CD4-positive, alpha-beta T cell treated with Interleukin-6 for 4 hours (primary cell): ENCODE measurements at places on chromosomes 16 and 17.

DNA sequence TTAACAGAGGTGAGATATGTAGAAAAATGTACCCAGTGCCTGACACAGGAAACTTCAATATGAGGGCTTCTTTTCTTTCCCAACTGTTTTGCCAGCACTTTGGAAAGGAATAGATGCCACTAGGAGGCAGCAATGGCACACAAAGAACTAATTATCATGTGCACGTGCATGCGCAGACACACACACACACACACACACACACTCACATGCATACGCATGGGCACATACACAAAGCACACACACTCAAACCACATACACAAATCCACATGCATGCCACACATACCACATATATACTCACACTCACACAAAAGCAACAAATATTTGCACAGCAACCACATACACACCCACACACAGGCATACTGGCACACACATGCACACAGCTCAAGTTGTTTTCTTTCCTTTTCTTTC lies 8.8 kb upstream of the CEP112 start:
- peak; percentile 68 for DNase-seq

GRCh38 chr17:77205396-77206125 lies 64.8 kb downstream of the SEC14L1 start:
- DNase-seq: no peak

DNA sequence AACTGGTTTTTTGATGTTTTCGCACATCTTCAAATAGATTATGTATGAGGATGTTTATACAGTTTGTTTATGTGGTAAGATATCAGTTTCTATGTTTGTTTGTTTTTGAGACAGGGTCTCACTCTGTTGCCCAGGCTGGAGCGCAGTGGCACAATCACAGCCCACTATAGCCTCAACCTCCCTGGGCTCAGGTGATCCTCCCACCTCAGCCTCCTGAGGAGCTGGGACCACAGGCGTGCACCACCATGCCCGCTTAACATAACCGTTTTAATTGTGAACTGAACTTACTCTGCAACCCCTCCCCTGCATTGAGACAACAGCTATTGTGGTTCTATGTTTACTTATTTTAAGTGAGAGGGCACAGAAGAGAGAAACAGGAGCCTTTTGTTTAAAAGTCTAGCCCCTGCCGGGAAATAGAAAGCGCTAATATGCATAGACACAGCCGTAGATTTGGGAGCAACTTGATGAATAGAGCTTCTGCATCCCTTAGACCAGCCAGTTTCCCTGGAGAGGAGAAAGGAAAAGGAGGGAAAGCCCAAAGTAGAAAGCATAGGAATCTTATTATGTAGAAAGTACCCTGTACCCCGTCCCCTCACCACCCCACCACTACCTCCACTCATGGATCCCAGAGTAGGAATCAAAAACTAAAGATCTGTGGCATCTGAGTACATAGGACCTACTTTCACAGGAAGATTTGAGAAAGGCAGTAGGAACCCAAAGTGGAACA lies 19.6 kb upstream of the APPBP2 start:
- no peak for DNase-seq

GRCh38 chr16:75108792-75109731 lies 7.5 kb downstream of the LDHD start:
- DNase-seq: peak; percentile 90

- DNase-seq: peak; percentile 68
These were observed 4.4 kb upstream of the HIC1 start for GRCh38 chr17:2050300-2051060.

DNA sequence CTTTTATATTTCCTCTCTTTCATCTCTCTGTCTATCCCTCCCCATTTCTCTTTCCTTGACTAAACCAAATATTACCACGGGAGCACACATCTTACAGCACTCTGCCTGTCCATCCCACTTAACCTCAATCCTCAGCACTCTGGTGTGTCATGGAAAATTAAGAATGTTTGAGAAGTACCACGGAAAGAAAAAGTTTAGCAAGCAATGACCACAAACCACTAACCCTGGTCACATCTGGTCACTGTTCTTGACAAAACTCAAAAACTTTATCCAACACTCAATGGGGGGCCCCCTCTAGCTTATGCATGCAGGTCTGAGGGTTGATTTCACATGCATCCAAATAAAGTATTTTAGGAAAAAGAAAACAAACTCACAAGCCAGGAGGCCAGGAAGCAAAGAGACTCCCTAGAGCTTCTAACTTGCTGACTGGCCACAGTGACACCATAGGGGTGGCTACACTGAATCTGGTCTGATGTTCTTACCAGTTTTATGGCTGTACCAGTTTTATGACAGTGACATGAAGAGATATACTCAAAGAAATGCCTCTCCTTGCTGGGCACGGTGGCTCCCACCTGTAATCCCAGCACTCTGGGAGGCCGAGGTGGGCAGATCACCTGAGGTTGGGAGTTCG lies 229.2 kb downstream of the STX8 start:
- no peak for DNase-seq
